NCI-H1417 treated with DMSO at 0.1 percent for 48 hours (cell line): ENCODE measurements at places on chromosomes 12 and 14.

DNA sequence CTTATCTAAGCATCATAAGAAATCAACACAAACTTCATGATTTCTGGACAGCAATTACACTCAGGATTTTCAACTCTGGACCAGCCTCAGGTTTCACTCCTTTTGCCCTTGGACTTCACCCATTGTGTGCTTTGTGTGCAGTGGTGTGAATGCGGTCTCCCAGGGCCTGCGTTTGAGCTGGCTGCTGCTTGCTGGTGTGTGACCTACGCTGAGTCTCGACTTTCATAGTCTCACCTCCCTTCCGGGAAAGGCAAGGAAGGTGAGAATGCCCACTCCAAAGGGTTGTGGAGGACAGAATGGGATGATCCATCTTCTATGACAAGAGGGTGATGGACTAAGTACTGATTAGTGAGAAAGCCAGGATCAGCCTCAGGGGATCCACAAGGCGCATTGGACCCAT lies 228.8 kb downstream of the C12orf75 start:
- no peak for DNase-seq

DNA sequence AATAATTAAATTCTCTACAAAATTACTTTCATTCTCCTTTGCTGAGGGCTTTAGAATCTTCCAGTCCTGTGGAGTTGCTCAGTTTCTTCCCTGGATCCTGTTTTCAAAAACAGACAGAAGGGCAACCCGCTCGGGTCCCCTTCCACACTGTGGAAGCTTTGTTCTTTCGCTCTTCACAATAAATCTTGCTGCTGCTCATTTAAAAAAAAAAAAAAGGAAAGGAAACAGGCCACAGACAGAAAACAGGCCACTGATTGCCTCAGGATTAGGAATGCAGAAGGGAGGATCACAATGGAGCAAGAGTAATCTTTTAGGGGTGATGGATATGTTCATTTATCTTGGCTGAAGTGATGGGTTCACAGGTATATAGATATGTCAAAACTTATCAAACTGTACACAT lies 29.5 kb upstream of the HIGD1C start:
- DNase-seq = no peak

DNA sequence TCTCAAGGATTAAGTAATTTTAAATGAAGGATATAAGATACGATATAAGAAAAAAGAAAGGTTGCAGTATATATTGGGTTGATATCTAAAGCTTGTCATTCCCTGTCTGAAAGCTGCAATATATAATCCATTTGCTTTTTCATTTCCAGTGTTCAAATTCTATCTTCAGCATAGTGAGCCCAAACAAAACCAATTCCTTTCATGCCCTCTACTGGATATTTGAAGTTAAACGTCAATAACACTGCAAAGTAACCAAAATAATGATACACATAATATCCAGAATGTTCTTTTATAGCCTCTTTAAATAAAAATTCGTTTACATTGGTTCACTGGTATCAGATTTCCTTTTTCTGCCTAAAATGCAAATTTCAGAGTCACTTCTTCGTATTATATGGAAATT lies 64.5 kb upstream of the DAAM1 start:
- DNase-seq = no peak

- no peak for DNase-seq
Measured at GRCh38 chr12:124129132-124129531, 156.1 kb downstream of the ZNF664 start.

DNA sequence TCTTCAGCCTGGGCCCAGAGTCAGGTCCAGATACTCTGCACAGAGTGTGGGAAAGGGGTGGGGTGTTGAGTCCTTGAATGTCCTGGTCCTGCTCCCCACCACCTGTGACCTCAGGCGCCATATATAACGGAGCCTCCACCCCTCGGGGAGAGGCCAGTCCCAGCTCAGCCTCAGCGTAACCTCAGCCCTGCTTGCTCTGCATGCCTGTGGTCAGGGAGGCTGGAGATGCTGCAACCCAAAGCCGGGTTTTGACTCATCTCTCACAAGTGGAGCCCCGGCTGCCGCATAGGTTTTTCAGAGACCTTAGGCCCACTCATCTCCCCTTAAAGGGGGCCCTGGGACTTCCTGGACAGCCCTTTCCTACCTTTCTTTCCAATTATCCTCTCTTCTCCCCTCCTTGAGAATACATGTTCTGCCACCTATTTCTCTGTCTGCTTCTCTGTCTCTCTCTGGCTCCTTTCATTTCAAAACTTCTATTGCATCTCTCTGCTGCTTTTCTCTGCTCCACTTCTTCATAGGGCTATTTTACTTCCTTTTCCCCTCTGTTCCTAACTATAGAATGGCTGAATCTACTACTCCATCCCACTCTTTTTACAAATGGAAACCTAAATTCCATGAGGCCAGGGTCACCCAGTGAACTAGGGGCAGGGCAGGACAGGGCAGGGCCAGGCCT lies 1.2 kb downstream of the ITGB7 start:
- no peak for DNase-seq

GRCh38 chr12:2687058-2687457 lies 107.7 kb upstream of the FKBP4 start:
- DNase-seq = no peak

- DNase-seq = no peak
Measured at GRCh38 chr12:47350062-47350408, 270.3 kb upstream of the AMIGO2 start.

GRCh38 chr12:11508699-11509098 lies 113.3 kb upstream of the PRB2 start:
- DNase-seq = no peak

GRCh38 chr14:57480051-57480450 lies 13.6 kb downstream of the CCDC198 start:
- no peak for DNase-seq

GRCh38 chr12:76277480-76277879 lies 70.7 kb downstream of the BBS10 start:
- DNase-seq = no peak

- DNase-seq = no peak
Measured at GRCh38 chr12:17020765-17021164, 414.8 kb upstream of the LMO3 start.

- no peak for DNase-seq
Measured at GRCh38 chr12:127761880-127762279, 505.1 kb upstream of the TMEM132C start.

DNA sequence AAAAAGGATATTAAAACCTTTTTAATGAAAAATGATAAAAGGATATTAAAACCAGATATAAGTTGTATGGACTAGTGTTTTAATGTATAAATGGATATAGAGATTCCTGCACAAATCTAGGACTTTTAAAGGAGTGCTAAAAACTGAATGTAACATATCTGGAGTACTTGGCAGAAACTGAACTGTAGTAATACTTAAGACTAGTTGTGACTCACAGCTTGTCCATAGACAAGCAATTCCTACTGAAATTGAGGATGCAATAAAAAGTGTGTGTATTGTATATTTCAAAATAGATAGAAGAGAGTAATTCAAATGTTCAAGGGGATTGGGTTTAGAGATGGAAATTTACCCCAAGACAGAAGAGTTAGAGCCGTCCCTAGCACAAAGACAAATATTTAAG lies 59.6 kb downstream of the FBXO33 start:
- DNase-seq = no peak

GRCh38 chr12:43730283-43730682 lies 28.3 kb downstream of the PUS7L start:
- no peak for DNase-seq

DNA sequence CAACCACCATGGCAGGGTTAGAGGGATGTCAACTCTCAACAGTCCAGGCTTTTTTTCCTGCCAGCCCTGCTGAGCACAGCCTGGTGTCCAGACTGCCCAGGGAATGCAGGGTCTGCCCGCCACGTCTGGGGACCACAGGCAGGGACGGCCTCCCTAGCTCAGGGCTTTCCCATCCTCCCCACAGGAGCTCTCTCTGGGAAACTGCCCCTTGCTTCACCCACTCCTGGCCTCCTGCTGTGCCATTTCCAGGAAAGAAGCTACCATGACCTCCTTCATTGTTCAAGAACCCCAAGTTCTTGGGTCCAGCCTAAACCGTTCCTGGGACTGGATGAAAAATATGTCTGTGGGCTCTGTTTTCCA lies 4.8 kb downstream of the SCNN1A start:
- DNase-seq = no peak

- DNase-seq = no peak
Measured at GRCh38 chr12:65637774-65638173, 186.5 kb upstream of the HMGA2 start.
